Stimulated activated naive CD8-positive, alpha-beta T cell treated with anti-CD3 and anti-CD28 coated beads, Interleukin-15, Interleukin-2, amounts not matched to agents 100 U/mL and 50 U/mL, for 24 hours (primary cell): ENCODE measurements at places on chromosomes 2 and 18.

DNA sequence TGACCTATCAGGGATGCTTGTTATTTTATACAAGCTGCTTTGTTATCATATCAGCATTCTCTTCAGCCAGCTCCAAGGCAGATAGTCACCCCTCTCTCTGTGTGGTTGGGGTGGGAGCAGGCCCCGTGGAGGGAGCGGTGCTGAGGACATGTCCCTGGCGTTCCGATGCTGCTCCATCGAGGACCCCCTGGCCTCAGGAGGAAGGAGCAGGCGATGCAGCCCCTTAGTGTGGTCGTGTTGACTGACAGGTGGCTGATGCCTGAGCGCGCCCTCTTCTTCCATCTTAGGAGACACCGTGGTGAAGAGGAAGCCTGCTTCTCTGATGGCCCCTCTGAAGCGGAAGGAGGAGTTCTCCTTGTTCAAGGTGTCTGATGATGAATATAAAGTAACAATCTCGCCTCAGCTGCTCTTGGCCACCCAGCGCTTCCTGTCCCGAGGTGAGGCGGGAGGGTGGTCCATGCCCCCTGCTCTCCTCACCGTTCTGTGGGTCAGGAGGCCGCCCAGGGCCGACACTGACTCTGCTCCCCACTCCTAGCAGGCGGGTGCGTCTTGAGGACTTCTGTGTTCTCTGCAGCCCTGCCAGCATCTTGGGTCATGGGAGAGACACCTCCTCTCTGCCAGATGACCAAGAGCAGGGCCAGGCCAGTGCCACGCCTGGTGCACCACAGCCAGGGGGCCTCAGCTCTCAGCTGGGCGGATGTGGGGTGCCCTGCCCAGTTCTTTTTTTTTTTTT, 10.6 kb downstream of the CNNM3 start:
- no peak for DNase-seq

DNA sequence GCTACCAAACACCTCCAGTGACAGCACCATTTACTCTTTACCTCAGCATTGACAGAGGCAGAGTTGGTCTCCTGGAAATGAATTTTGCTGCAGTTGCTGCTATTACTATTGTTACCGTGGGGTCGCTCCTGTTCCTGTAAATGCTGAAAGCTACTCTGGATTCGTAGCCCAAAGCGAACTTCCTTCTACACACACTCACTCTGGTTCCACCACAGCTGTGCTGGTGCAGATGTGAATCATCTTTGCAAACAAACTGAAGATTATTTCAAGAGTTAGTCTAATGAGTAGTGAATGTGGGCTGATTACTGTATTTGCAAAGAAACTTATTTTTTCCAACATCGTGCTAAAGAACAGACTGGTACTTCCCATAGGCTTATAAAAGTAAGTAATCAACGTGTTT, 304.0 kb downstream of the LPIN1 start:
- no peak for DNase-seq

DNA sequence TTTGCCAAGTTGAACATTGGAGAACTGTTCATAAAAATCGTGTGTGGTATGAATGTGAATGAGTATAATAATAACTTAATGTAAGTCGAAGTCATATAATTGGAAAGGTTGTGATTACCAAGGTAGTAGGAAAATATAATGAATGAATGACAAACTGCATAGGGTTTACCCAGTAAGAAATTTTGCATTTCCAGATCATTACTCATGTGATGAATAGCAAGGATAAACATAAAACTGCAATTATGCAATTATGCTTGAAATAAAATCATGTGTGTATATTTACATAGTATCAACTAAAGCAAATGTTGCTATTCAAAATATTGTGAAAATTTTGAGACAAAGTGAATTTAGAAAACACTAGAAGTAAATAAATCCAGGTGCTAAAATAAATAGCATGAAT, 1108.7 kb upstream of the TMEFF2 start:
- no peak for DNase-seq

GRCh38 chr2:223860809-223861738, 23.7 kb upstream of the AP1S3 start:
- DNase-seq, result no peak

- DNase-seq, result no peak
These were observed 37.3 kb downstream of the MARCO start for GRCh38 chr2:118979152-118979861.

- DNase-seq, result no peak
These were observed 176.0 kb downstream of the NRP2 start for GRCh38 chr2:205858275-205858674.

DNA sequence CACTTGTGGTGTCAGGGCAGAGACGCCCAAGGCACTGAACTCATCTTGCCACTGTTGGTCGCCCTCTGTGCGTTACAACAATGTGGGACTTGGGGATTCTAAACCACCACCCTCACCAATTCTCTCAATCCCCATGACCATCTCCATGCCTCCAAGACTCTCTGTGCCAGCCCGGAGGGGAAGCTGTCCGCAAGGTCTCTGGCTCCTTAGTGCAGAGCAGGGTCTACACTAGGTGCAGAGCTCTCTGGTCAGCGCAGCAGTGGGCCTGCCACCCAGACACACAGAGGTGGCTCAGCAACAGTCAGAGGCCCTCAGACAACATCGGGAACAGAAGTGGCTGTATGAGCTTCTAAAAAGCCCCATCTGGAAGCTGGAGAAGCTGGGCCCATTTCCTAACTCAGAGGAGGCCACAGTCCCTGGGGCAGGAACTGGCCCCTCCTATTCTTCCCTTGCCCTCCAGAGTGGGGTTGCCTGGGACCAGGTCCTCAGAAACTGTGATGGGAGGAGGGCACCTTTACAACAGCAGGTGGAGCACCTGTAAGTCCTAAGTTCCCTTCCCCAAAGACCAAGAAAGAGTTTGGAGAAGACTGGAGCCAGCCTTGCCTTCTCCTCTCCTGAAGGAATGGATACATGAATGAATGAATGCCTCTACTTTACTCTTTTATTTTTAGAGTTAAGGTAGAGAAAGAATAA, 37.7 kb downstream of the SERTAD2 start:
- DNase-seq, result no peak

DNA sequence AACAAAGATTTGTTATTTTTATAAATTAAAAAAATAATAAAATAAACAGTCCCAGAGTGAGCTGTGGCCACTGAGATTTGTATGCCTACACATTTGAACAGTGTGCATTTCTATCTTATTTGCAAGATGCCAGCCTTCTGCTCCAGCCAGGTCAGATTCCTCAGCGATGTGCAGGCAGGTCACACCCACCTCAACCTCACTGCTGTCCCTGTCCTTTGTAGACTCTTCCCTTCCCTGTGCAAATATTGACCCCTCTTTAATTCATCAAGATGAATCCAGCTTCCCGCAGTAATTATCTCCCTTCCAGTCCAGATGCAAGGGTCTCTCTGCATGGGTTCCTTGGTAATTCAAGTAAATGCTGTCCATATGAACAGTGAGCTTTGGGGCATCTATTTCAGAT, 256.2 kb downstream of the PIEZO2 start:
- no peak for DNase-seq

DNA sequence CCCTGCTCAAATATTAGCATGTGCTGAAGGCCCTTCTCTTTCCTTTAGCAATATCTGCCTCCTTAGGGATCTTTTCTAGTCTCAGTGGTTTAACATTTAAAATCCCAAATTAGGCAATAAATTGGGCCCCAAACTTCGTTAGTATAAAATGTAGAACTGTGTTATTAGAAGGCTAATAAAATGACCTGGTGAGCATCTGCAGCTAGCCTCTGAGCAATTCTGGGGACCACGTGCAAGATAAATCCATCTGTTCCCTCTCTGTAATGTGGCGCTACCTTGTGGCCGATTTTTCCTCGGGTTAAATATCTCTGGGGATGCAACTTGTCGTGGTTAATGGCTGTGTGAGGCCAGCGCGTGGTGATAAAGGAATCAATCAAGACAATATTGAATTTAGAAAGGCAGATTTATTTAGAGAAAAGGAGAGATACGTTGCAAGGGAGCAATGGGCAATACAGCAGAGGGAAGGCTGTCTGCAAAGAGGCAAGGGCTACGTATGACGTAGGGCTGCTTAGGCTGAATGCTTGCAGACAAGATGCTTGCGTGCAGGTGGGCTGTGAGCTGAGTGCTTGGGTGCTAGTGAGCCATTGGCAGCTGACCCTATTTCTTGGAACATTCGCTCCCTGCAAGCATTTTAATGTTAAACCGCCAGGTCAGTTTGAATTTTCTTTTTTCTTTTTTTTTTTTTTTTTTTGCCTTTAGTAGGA, 18.5 kb upstream of the IL36G start:
- DNase-seq, result no peak

GRCh38 chr2:218904176-218904575, 23.5 kb downstream of the WNT10A start:
- DNase-seq, result no peak

GRCh38 chr2:105398336-105399206, at the start of gene FHL2:
Gene FHL2 (minus strand): TSS chr2:105399051. CDS start chr2:105386516, 12,535 bp downstream.
- DNase-seq, result peak; percentile 77

DNA sequence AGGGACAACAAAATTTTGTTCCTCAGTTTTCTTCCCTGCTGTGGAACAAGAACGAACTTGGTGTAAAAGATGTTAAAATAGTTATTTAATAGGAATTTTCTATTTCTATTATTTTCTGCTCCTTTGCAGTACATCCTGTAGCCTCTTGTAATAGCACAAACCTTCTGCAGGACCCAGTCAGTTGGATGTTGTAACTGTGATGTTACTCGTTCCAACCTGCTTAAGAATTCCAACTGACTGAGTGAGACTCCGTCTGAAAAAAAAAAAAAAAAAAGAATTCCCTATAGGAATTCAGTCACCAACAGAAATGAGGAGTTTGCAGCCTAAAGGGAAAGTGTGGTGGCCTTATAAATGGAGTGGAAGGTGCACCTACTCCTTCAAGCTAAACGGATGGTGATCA, 46.4 kb upstream of the CDH20 start:
- no peak for DNase-seq

GRCh38 chr2:157836531-157836930, 39.6 kb downstream of the ACVR1 start:
- no peak for DNase-seq

DNA sequence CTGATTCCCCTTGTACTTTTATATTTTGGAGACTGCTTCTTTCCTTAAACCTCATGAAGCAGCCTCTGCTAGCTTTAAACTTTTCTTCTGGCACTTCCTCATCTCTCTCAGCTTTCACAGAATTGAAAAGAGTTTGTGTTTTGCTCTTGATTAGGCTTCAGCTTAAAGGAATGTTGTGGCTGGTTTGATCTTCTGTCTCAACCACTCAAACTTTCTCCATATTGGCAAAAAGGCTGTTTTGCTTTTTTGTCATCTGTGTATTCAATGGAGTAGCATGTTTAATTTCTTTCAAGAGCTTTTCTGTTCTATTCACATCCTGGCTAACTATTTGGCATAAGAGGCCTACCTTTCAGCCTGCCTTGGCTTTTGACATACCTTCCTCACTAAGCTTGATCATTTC, 36.3 kb upstream of the MSTN start:
- no peak for DNase-seq

DNA sequence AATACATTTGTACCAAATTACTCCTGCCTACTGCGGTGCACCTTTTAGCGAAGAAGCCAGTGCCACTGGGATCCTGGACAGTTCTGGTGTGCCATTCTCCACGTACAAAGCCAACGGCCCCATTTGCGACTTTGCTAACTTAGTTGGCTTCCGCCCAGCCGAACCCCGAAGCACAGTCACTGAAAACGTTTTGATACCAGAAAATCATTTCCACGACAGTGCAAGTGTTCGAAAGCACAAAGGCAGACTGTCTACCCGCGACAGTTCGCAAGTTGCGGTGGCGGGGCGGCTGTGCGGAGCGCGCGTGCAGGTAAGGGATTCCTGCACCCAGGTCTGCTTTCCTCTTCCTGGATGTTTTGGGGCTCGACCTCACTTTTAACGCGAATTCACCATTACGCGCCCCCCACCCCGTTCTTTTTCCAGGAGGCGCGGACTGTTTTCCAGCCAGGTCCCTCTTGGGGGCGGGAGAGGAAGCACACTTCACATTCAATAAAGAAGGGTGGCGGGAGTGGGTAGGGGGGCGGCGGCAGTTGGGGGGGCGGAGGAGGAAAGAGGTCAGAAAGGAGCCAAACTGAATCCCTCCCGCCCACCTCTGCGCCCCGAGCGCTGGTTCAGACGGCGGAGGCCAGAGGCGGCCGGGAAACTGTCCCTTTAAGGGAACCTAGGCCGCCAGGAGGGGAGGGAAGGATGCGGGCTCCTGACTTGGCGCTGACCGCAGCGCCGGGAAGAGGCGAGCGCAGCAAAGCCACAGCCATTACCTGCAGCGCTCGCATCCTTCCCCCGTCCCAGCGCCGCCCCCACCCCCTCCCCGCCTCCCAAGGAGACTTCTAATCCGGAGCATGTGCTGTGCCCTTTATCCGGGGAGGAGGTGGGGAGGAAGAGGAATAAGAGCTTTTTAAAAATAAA, 107.4 kb upstream of the KCTD1 start:
- peak; percentile 7 for DNase-seq

GRCh38 chr2:206521612-206522011, 78.3 kb downstream of the ADAM23 start:
- no peak for DNase-seq

GRCh38 chr18:34809451-34810072, 99.5 kb downstream of the DTNA start:
- DNase-seq, result peak; percentile 18

- DNase-seq, result no peak
These were observed 419.1 kb upstream of the DSEL start for GRCh38 chr18:67935638-67936037.

DNA sequence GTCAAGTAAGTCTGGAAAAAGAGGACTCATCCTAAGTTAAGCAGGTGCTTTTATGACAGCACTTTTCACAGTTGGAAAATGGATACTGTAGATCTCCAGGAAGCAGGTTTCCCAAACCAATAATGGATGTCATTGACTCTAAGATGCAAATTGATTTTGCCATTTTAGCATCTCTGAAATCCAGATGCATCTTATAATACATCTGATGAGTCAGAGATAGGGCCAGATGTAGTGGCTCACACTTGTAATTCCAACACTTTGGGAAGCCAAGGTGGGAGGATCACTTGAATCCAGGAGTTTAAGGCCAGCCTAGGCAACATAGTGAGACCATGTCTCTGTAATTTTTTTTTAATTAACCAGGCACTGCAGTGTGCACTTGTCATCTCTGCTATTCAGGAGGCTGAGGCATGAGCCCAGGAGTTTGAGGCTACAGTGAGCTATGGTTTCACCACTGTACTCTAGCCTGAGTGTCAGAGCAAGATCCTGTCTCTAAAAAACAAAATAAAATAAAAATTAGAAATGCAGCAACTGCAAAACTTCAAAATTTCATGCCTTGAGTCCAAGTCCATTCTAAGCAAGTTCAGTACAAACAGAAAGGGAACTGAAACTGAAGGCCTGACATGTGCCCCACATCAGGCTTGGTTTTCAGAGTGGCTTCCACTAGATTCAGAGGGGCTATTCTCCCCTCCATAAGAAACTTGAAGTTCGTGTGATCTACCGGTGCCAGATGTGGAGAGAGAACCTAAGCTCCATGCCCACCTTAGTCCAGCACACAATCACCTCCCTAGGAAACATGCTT, 267.8 kb upstream of the NCKAP5 start:
- no peak for DNase-seq

DNA sequence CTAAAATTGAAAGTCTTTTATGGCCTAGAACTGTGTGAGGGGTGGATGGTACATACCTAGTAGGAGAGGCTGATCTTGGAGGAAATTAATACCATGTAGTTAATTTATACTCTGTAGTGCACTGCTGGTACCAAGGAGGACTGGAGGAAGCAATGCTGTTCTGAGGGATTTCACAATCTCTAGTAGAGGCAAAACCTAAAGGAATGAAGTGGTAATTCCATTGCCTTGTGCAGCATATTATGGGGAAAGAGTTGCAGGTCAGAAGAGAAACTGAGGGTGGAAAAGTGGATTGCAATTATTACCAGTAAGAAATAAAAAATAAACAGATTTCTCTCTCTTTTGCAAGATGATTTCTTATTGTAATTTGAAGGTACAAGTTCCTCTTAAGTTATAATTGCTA, 2.2 kb downstream of the ABI2 start:
- no peak for DNase-seq

- DNase-seq, result no peak
These were observed 54.7 kb downstream of the KCTD18 start for GRCh38 chr2:200454927-200455801.
